Esophagus muscularis mucosa (tissue), 4 donors: ENCODE measurements at places on chromosomes 12 and 14. TPM values are rescaled to one million over a fixed set of nuclear protein-coding genes. Genes with fewer than 3 reads are reported as not detected.

Gene PLEKHD1
- not detected for total RNA-seq

Gene KHNYN
- total RNA-seq: 64.9 TPM

Gene KCNMB4
- total RNA-seq: 8.4 TPM

Gene RBM23
- 116 TPM for total RNA-seq

Gene DAO
- total RNA-seq: not detected

- H3K4me1 ChIP-seq: no peaks in the 10 kb centered on the region
- H3K4me3 ChIP-seq: no peak overlapping the region
- H3K27me3 ChIP-seq: peaks cover 20% of the 10 kb centered on the region
- H3K27ac ChIP-seq: no peak overlapping the region
These were observed 2.8 kb upstream of the SP7 start for GRCh38 chr12:53338916-53339315.

DNA sequence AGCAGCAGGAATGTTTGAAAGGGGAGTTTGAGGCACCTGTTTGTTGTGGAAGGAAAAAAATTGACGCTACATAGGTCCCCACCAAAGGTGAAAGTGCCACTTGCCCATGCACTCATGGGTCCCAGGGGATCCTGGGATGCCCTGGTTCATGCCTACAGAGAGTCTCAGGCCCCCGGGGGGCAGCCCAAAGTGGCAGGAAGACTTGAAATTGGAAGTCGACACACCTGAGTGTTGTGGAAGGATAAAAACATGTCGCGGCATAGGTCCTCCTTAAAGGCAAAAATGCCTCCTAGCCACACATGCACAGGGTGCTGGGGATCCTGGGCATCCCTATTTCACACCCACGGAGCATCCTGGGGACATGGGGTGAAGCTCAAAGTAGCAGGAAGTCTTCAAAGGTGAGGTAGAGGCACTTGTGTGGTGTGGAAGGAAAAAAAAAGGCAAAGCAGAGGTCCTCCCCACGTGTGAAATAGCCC is 576.1 kb downstream of the ALG10 start:
- no peaks in the 10 kb centered on the region for H3K27me3 ChIP-seq
- no peak overlapping the region for H3K4me3 ChIP-seq
- no peak overlapping the region for H3K27ac ChIP-seq
- peak; percentile 62 for DNase-seq

DNA sequence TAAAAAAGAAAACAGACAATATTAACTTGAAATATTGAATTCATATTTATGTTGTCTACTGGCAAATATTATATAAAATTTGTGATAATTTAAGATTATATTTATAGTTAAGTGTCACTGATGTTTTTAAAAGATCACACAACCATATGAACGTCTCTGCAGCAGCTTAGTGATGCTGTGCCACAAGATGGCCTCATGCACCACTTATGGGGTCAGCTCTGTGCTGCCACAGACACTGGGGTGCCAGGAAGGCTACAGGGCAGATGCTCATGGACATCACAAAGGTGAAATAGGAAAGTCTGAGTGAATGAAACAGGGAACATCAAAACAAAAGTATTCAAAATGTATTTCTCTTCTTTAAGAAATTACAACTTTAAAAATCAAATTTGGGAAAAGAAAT is 13.1 kb downstream of the ATXN3 start:
- H3K27me3 ChIP-seq: no peaks in the 10 kb centered on the region
- peaks cover 54% of the 10 kb centered on the region for H3K36me3 ChIP-seq
- H3K4me3 ChIP-seq: no peak overlapping the region
- no peak overlapping the region for H3K27ac ChIP-seq
- no peaks in the 10 kb centered on the region for H3K4me1 ChIP-seq

GRCh38 chr14:74325446-74325845 is 22.7 kb upstream of the ABCD4 start:
- no peaks in the 10 kb centered on the region for H3K36me3 ChIP-seq
- no peak overlapping the region for H3K4me3 ChIP-seq
- no peaks in the 10 kb centered on the region for H3K4me1 ChIP-seq
- DNase-seq: no peak
- H3K27me3 ChIP-seq: no peaks in the 10 kb centered on the region

- H3K27me3 ChIP-seq: no peaks in the 10 kb centered on the region
- H3K27ac ChIP-seq: no peak overlapping the region
- DNase-seq: no peak
These were observed 105.2 kb upstream of the RPH3A start for GRCh38 chr12:112686373-112686772.

DNA sequence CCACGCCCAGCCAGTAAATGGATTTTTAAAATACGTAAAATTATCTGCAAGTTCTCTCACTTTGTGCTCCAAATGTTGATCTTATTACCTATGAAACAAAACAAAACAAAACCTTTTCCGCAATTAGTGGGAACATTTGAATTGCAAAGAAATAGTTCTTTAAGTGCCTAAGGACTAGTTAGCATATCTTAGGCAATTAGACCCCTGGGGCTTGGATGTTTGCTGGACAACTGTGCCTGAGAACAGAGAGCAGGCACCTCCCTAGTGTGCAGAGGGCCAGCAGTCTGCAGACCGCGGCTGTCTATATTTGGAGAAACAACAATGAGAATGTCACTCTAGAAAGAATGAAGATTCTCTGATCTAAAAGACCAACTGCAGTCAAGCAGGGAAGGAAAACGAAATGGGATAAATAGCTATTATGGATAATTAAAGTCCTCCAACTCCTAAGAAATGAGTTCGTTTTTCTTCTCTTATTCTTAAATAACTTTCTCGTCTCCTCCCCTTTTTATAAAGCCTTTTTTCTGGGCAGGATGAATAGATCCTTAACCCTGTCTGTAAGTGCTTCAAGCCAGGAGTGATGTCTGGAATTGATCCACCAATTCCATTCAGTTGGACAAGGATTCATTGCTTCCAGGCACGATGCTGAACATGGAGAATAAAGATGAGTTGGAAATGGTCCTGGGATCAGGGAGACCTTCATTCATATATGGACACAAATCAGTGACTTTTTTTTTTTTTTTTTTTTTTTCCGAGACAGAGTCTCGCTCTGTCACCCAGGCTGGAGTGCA is 16.2 kb downstream of the SLC17A8 start:
- H3K27me3 ChIP-seq: no peaks in the 10 kb centered on the region
- no peak overlapping the region for H3K4me3 ChIP-seq
- no peaks in the 10 kb centered on the region for H3K36me3 ChIP-seq
- H3K27ac ChIP-seq: no peak overlapping the region
- no peaks in the 10 kb centered on the region for H3K4me1 ChIP-seq

DNA sequence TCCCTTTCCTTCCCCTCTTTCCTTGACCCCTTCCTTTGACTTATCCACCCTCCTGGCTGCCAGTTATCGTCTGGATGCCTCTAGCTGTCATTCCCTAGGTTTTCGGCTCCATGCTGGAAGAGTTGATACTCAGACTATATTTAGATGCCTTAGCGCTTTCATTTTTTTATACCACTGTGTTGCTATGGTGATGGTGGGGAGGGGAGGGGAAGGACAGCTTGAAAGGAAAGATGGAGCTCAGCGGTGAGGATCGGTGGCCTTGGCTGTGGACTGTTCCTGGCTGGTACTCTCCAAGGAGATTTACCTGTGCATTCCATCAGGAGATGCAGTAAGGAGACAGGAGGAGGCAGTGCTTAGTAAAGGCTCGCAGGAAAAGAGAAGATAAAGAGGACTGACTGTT is 108.7 kb downstream of the SLC8A3 start:
- no peak overlapping the region for H3K27ac ChIP-seq
- H3K4me3 ChIP-seq: no peak overlapping the region
- no peaks in the 10 kb centered on the region for H3K4me1 ChIP-seq
- no peaks in the 10 kb centered on the region for H3K36me3 ChIP-seq
- DNase-seq: no peak

DNA sequence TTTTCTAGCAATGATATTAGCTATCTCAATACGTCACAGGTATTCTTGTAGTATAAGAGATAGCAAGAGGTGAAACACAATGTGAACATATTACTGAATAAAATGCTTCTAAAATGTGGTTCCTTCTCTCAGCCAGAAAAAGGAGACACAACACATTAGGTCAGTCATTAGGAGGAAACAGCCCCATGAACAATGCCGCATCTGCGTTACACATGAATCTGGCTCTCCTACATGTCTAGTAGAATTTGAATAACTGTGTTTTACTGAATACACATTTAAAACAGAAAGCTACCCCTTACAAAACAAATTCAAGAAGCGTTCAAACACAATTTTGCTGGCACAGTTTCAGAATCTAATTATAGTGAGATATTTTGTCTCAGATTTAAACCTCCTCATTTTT is 51.6 kb downstream of the EFCAB11 start:
- H3K36me3 ChIP-seq: no peaks in the 10 kb centered on the region
- no peak overlapping the region for H3K27ac ChIP-seq
- H3K27me3 ChIP-seq: no peaks in the 10 kb centered on the region
- H3K4me3 ChIP-seq: no peak overlapping the region
- DNase-seq: no peak
- peaks cover 9% of the 10 kb centered on the region for H3K4me1 ChIP-seq

- no peaks in the 10 kb centered on the region for H3K27me3 ChIP-seq
- no peak overlapping the region for H3K4me3 ChIP-seq
- H3K36me3 ChIP-seq: no peaks in the 10 kb centered on the region
- no peak overlapping the region for H3K27ac ChIP-seq
These were observed 94.2 kb downstream of the GRIP1 start for GRCh38 chr12:66584673-66585072.

DNA sequence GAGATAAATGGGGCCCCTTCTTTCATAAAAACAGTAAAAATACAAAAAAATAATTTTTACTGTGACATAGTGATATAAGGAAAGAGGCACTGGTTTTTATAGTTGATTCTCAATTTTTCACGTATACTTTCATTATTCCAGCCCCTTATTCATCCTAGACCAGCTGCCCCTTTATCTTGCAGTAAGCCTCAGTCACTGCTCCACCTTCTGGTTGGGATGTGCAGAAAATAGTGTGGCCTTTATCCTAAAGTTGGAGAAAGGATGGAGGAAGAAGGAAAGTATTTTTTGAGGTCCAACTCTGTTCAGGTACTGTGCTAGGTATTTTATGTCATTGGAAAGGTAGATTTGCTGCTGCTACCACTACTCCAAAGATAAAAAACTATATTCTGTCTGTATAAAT is 172.7 kb downstream of the ANO6 start:
- H3K27ac ChIP-seq: no peak overlapping the region
- H3K36me3 ChIP-seq: peaks cover 73% of the 10 kb centered on the region
- no peak overlapping the region for H3K4me3 ChIP-seq
- H3K4me1 ChIP-seq: no peaks in the 10 kb centered on the region
- DNase-seq: no peak

DNA sequence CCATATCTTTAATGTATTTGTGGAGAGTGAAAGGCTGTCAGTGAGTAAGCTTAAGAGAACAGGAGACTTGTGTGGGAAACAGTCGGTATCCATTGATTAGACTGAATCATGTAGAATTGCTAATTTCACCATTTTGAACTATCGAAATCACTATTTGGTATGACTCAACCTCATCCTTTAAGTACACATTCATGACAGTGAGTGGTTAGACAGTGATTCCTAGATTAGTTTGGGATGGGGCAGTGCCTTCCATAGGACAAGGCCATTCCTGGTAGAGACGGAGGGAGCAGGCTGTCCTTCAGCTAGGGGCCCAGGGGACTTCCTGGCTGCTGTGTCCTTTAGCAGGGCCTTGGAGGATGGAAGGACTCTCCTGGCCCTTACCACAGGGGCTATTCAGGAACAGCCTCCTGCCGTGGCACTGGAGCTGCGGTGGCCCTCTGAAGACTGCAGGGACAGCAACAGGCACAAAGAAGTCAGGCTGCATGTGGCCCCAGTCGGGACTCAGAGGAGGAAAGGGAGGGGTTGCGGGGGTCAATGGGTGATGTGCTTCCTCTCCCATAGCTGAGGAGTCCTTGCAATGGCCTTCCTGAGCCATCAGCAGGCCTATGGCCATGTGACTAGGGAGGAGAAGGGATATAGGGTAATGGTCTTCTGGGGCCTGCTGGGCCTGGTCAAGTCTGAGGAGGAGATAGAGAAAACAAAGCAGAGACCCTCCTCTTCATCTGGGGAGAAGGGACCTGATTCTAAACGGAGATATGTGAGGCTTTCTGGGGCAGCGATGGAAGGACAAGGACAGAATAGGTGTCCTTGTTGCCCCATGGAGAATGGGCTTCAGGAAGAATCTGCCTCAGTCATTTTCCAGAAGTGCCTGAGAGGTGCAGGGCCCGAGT is 11.2 kb downstream of the SERPINA1 start:
- H3K27ac ChIP-seq: no peak overlapping the region
- H3K4me3 ChIP-seq: no peak overlapping the region
- no peaks in the 10 kb centered on the region for H3K36me3 ChIP-seq
- DNase-seq: no peak
- H3K4me1 ChIP-seq: no peaks in the 10 kb centered on the region

DNA sequence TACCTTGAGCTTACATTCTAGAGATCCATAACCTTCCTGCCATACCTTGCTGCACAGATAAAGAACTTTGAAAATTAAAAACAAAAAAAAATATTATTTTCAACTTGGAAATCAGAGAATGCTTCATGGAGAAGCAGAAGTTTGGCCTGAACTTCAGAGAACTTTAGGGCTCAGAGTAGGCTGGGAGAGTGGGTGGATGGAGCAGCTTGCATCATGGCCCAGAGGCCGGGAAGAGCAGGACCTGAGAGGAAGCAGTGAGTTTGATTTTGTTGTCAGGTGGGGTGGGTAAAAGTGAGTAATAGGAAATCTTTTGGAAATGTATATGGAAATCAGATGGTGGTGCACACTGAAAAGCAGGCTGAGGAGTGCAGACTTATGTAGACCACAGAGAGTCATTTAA is 228.5 kb upstream of the KRR1 start:
- H3K4me1 ChIP-seq: no peaks in the 10 kb centered on the region
- no peak overlapping the region for H3K4me3 ChIP-seq
- no peaks in the 10 kb centered on the region for H3K27me3 ChIP-seq
- DNase-seq: no peak

DNA sequence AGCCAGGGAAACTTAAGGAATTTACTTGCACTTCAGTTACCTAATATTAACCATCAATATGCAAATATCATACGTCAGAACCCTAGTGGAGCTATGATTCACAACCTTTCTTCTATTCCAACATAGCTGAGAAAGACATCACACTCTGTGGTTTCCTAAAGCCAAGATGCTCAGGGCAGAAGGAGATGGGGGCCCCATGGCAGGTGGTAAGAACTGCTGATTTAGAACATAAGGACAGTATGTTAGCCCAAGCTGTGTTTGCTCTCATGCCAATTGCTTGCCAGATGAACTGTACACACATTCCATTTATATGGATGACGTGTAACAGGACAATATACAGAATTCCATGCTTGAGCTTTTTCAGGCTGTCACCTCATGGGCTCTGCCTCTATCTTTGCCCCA is 34.6 kb downstream of the HECTD4 start:
- H3K4me1 ChIP-seq: peaks cover 6% of the 10 kb centered on the region
- H3K27me3 ChIP-seq: no peaks in the 10 kb centered on the region
- no peak overlapping the region for H3K27ac ChIP-seq
- no peak for DNase-seq
- H3K4me3 ChIP-seq: no peak overlapping the region

GRCh38 chr12:55979069-55979468 is 5.2 kb downstream of the RAB5B start:
- peaks cover 55% of the 10 kb centered on the region for H3K4me1 ChIP-seq
- no peak overlapping the region for H3K4me3 ChIP-seq

- H3K27me3 ChIP-seq: no peaks in the 10 kb centered on the region
- peak overlapping the region; percentile 73 for H3K27ac ChIP-seq
These were observed 138.5 kb downstream of the ANO6 start for GRCh38 chr12:45354399-45354798.
